ENCODE measurements at places on chromosomes 1 and 21. TPM values are rescaled to one million over a fixed set of nuclear protein-coding genes. Genes with fewer than 3 reads are reported as not detected.

- H3K4me1 ChIP-seq = no peaks in the 10 kb centered on the region
- no peaks in the 10 kb centered on the region for H3K36me3 ChIP-seq
- no peaks in the 10 kb centered on the region for H3K27me3 ChIP-seq
Observed at GRCh38 chr1:170624146-170624545, 39.8 kb upstream of the PRRX1 start.

DNA sequence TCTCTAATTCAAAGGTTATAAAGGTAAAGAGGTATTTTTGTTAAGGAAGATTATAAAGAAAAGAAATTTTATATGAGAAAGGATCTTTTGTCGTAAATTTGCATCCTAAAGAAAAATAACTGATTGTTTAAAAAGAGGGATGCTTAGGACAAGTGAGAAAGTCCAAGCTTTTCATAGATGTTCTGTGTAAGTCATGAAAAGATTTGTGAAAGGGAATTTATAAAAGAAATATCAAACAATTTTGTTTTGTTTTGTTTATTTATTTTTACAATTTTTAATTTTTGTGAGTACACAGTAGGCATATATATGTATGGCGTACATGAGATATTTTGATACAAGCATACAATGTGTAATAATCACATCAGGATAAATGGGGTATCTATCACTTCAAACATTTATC, 145.2 kb downstream of the ADSS2 start:
- no peaks in the 10 kb centered on the region for H3K36me3 ChIP-seq
- no peak for DNase-seq
- no peaks in the 10 kb centered on the region for H3K27me3 ChIP-seq
- no peak overlapping the region for H3K27ac ChIP-seq
- peaks cover 5% of the 10 kb centered on the region for H3K4me1 ChIP-seq

Gene SLAMF8
- total RNA-seq = 8.0 TPM

- H3K4me3 ChIP-seq = peak overlapping the region; percentile 94
- DNase-seq = peak; percentile 29
- peak overlapping the region; percentile 74 for H3K27ac ChIP-seq
Observed at GRCh38 chr1:202966006-202966898, 805 bp downstream of the CYB5R1 start.

Gene GSTM5
- 3.0 TPM for total RNA-seq

Gene PTPRC
- 17.9 TPM for total RNA-seq

DNA sequence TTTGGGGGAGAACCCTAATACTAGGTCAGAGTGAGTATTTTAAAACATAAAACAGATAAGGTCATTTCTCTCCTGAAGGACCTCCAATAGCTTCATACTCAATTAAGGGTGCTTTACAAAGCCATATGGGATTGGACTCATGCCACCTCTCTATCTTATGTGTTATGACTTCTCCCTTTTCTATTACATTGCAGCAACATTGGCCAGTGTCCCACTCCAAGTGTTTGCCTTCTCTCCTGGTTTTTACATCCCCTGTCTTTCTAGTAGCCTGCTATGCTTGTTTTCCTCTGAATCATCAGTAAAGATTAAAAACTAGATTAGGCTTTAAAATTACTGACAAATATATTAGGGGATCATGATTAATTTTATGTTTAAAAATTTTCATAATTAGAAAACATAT, 66.6 kb downstream of the SCMH1 start:
- H3K4me1 ChIP-seq = no peaks in the 10 kb centered on the region
- no peaks in the 10 kb centered on the region for H3K27me3 ChIP-seq
- no peaks in the 10 kb centered on the region for H3K36me3 ChIP-seq
- no peak overlapping the region for H3K4me3 ChIP-seq
- no peak for DNase-seq
- no peak overlapping the region for H3K27ac ChIP-seq

DNA sequence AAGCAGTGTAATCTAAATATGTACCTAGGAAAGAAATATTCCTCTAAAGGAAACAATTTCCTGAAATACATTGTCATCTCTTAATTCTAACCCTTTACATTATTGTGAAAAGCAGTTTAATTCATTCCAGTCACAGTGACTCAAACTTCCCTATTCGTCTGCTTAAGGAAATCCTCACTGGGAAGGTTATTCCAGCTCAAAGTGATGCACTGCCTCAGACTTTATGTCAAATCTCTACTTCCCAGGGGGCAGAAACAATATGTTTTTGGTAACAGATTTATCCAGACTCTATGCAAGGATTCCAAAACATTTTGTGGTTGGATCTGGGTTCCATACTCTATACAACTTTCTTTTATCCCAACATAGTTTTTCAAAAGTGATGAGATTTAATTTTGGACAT, 145.2 kb downstream of the NTMT2 start:
- no peak overlapping the region for H3K4me3 ChIP-seq
- H3K27me3 ChIP-seq = no peaks in the 10 kb centered on the region
- DNase-seq = no peak
- H3K4me1 ChIP-seq = no peaks in the 10 kb centered on the region
- no peak overlapping the region for H3K27ac ChIP-seq

Gene TRIM63
- not detected for total RNA-seq

Gene VWA1
- total RNA-seq = 4.7 TPM

- no peak overlapping the region for H3K27ac ChIP-seq
- no peaks in the 10 kb centered on the region for H3K36me3 ChIP-seq
- peaks cover 12% of the 10 kb centered on the region for H3K4me1 ChIP-seq
- DNase-seq = peak; percentile 4
Observed at GRCh38 chr1:217029281-217030157, 306.3 kb upstream of the ESRRG start.

GRCh38 chr1:181213056-181213455, 124.6 kb downstream of the IER5 start:
- H3K4me1 ChIP-seq = no peaks in the 10 kb centered on the region
- H3K4me3 ChIP-seq = no peak overlapping the region
- no peak for DNase-seq

- peaks cover 24% of the 10 kb centered on the region for H3K4me1 ChIP-seq
- no peak overlapping the region for H3K4me3 ChIP-seq
- peak overlapping the region; percentile 80 for H3K27ac ChIP-seq
- no peak for DNase-seq
Observed at GRCh38 chr1:21308330-21308729, 18.1 kb upstream of the ECE1 start.

- no peaks in the 10 kb centered on the region for H3K36me3 ChIP-seq
- H3K27me3 ChIP-seq = no peaks in the 10 kb centered on the region
- peaks cover 6% of the 10 kb centered on the region for H3K4me1 ChIP-seq
- no peak for DNase-seq
- no peak overlapping the region for H3K4me3 ChIP-seq
Observed at GRCh38 chr1:224647449-224647848, 31.3 kb downstream of the CNIH3 start.

- no peak overlapping the region for H3K27ac ChIP-seq
- no peak overlapping the region for H3K4me3 ChIP-seq
- H3K27me3 ChIP-seq = no peaks in the 10 kb centered on the region
- H3K4me1 ChIP-seq = peaks cover 6% of the 10 kb centered on the region
Observed at GRCh38 chr1:207901041-207901653, 9.8 kb downstream of the CD34 start.

- H3K27me3 ChIP-seq = no peaks in the 10 kb centered on the region
- peaks cover 9% of the 10 kb centered on the region for H3K4me1 ChIP-seq
- peak; percentile 91 for DNase-seq
- no peak overlapping the region for H3K27ac ChIP-seq
- H3K36me3 ChIP-seq = no peaks in the 10 kb centered on the region
- H3K4me3 ChIP-seq = no peak overlapping the region
Observed at GRCh38 chr1:229024528-229025130, 246.3 kb upstream of the RAB4A start.

GRCh38 chr21:38284216-38284615, 27.4 kb downstream of the KCNJ15 start:
- no peaks in the 10 kb centered on the region for H3K4me1 ChIP-seq
- H3K27ac ChIP-seq = no peak overlapping the region
- H3K36me3 ChIP-seq = no peaks in the 10 kb centered on the region
- no peaks in the 10 kb centered on the region for H3K27me3 ChIP-seq

DNA sequence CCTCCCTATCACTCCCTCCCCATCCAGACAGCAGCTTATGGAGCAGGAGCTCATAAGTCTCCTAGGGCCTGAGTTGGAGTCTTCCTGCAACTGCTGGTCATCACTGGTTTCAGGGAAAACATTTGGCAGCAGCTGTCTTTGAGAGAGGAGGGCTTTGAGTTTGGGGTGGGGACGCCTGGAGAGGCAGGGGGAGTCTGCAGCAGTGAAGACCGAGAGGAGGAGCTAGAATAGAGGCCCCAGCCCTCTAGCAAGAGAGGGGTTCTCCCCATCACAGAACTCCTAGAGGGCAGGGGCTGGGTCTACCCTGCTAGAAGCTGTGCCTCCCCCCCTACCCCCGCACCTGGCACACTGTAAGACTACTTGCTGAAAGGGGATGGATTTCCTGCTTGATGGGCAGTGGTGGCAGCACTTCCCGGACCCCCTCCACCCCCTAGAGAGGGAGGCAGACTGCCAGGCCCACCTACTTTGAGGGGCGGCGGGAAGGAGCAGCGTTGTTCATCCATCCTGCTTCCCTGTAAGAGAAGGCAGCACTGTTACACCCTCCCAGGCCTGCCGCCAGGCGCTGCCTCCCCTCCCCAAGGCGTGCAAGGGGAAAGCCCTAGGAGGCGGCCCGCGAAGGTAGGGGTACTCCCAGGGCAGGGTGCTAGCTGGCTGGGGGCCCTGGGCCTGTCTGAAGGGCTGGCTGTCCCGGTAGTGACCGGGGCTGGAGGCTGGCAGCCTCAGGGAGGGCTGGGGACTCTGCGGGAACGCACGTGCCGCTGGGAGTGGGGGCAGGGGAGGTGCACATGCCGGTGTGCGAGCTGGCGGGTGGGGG, 50.4 kb downstream of the RAP1GAP start:
- H3K27ac ChIP-seq = no peak overlapping the region
- no peak for DNase-seq
- peaks cover 41% of the 10 kb centered on the region for H3K4me1 ChIP-seq

GRCh38 chr1:187985145-187985896, 1156.6 kb downstream of the PLA2G4A start:
- H3K27me3 ChIP-seq = no peaks in the 10 kb centered on the region
- H3K4me3 ChIP-seq = no peak overlapping the region
- H3K36me3 ChIP-seq = no peaks in the 10 kb centered on the region
- no peak for DNase-seq
- no peaks in the 10 kb centered on the region for H3K4me1 ChIP-seq
- H3K27ac ChIP-seq = no peak overlapping the region

DNA sequence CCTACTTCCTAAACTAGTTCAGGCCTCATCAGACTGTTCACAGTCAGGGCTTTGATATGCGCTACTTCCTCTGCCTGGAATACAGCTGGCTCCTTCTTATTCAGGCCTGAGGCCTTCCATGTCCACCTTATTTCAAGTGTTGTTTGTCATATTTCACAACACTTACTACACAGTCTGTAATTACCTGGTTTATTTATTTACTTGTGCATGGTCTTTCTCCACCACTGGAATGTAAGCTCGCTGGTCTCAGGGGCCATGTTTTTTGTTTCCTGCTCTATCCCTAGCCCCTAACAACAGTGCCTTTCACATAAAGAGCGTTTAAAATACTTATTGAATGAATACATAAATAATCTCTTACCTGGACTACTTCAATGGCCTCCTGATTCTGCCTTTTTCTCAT, 4.6 kb upstream of the SRSF4 start:
- peaks cover 10% of the 10 kb centered on the region for H3K4me1 ChIP-seq
- H3K27me3 ChIP-seq = no peaks in the 10 kb centered on the region
- H3K36me3 ChIP-seq = no peaks in the 10 kb centered on the region
- H3K4me3 ChIP-seq = no peak overlapping the region

DNA sequence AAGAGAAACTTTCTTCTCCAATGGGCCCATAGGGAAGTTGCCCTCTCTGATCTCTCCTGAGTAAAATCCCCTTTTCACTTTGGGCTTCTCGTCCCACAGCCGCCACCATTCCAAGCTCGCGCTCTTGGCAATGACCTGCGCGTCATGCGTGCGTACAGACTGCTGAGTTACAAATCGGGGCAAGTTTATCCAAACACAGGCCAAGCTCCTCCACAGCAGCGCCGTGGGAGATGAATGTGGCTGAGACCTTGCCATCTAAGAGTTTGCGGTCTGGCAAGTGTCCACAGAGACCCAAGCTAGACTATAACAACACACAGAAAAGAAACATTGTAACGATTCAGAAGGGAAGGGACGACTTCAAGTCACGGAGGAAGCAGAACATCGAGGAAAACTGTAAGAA, 116.3 kb upstream of the SOD1 start:
- H3K27ac ChIP-seq = no peak overlapping the region
- no peak overlapping the region for H3K4me3 ChIP-seq
- no peaks in the 10 kb centered on the region for H3K36me3 ChIP-seq
- no peaks in the 10 kb centered on the region for H3K27me3 ChIP-seq
- no peak for DNase-seq
- H3K4me1 ChIP-seq = no peaks in the 10 kb centered on the region

Gene CTPS1
- total RNA-seq = 26.1 TPM

DNA sequence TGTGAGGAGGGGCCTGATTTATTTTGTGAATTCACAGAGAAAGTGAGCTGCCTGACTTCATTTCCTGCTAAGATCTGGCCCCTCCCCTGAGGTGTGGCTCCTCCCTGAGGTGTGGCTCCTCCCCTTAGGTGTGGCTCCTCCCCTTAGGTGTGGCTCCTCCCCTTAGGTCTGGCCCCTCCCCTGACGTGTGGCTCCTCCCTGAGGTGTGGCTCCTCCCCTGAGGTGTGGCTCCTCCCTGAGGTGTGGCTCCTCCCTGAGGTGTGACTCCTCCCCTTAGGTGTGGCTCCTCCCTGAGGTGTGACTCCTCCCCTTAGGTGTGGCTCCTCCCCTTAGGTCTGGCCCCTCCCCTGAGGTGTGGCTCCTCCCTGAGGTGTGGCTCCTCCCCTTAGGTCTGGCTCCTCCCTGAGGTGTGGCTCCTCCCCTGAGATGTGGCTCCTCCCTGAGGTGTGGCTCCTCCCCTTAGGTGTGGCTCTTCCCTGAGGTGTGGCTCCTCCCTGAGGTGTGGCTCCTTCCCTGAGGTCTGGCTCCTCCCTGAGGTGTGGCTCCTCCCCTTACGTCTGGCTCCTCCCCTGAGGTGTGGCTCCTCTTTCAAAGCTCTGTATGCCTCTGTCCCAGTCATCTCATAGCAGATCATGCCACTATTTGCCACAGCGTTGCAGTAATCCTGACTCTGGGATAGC, 26.9 kb upstream of the LRRC3 start:
- no peak overlapping the region for H3K4me3 ChIP-seq
- peak; percentile 19 for DNase-seq
- no peaks in the 10 kb centered on the region for H3K4me1 ChIP-seq
- no peaks in the 10 kb centered on the region for H3K27me3 ChIP-seq

- no peaks in the 10 kb centered on the region for H3K27me3 ChIP-seq
- no peaks in the 10 kb centered on the region for H3K36me3 ChIP-seq
- no peak for DNase-seq
- no peak overlapping the region for H3K4me3 ChIP-seq
Observed at GRCh38 chr1:233261695-233262094, 33.8 kb downstream of the PCNX2 start.

Measured in adrenal gland (tissue), 19 donors.